ENCODE measurements at places on chromosomes 7 and 10.
A peak's percentile ranks its signal among the peaks of the same experiment; 100 is the strongest.

DNA sequence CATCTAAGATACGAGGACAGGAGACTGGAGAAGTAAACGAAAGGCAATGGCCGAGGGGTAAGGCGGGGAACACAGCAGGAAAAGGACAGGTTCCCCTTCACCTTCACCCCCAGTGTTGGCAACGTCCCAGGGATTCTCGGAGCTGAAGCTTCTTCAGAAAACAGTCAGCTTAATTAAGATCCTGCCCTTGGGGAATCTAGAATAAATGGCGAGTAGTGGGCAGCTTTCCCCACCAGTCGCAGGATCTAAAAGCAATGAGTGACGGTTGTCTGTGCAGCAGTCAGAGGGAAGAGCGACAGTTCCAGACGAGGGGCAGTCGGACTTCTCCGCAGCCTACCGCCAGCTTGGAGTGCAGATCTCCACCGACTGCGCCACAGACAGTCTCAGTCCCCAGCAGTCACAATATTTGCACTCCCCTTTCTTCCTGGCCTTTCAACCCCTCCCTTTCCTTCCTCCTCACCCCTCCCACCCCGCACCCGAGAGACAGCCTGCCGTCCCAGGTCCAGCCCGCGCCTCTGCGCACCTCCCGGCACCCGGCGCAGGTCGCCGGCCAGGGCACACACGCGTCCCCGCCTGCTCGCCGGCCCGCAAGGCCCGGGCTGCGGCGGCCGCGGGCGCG lies 10.9 kb upstream of the SP8 start:
- DNase-seq: peak; percentile 38

DNA sequence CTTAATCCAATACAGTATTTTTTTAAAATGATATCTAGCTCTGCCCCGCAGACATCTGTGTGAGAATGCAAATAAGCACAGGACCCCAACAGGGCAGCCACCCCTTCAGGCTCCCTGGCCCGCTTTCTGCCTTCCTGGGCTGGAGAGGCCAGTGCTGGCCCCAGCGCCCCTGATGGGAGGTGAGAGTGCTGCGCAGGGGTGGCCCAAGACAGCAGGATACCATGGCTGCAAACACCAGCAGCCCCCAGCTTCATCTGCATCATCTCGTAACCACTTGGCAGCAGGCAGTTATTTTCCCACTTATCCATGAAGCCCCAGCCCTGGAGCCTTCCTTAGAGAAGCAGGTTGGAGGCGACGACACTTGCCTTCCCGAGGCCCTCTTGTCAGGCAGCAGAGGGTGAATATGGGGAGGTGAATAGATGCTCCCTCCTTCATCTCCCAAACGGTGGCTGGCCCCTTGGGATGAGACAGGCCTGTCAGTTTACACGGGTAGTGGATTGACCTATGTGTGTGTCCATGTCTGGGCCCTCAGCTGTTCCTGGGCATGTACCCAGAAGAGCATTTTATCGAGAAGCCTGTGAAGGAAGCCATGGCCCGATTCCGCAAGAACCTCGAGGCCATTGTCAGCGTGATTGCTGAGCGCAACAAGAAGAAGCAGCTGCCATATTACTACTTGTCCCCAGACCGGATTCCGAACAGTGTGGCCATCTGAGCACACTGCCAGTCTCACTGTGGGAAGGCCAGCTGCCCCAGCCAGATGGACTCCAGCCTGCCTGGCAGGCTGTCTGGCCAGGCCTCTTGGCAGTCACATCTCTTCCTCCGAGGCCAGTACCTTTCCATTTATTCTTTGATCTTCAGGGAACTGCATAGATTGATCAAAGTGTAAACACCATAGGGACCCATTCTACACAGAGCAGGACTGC lies 71.2 kb downstream of the ALOX5 start:
- DNase-seq: no peak

DNA sequence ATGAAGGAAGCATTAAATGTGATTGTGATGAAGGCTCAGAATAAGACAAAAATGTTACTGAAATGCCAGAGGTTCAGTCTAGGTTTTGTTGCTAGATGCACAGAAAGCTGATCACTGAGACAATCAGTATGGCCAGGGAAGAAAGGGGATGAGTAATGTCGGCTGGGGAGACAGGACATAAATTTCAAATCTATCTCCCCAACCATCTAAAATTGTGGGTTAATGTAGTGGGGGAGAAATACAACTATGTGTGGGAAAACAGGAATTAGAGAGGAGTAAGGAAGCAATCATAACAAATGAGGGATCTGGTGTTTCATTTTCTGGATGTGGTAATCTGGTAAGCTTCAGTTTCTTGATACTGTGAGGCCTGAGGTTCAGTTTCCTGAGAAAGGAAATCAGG lies 1111.0 kb downstream of the XPNPEP1 start:
- DNase-seq: no peak

DNA sequence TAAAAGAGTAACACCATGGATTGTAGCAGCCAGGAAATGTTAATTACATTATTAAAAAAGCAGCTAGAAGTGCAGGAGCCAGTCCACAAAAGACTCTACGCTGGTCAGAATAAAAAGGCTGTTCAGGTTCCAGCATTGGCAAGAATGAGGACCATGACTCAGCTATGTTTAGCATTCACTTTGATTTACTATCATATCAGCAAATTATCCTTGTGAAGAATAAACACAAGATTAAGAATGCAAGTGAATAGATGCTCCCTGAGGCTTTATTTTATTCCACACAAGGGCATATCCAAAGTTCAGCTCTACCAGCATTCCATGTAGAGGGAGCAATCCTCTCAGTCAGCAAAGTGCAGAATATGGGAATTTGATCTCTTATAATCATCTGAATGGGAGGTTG lies 13.6 kb downstream of the DGKB start:
- DNase-seq: no peak

DNA sequence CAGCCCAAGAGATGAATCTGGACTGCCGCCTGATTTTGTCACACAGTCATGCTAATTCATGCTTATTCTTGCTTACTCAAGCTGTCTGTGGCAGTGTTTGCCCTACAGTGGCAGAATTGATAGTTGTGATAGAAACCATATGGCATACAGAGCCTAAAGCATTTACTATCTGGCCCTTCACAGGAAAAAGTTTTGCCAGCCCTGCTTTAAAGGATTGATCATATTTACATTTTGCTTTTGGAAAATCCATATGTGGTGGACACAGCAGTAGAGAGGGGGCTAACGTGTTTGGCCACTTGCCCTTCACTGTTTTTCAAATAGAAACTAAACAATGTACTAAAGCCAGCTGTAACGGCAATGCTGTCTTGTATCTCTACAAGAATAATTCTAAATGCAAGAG lies 974.0 kb upstream of the GHITM start:
- DNase-seq: no peak

GRCh38 chr7:100854146-100854895 lies 1.8 kb downstream of the SLC12A9 start:
- no peak for DNase-seq

GRCh38 chr7:100400656-100401055 lies 27.4 kb downstream of the PILRA start:
- no peak for DNase-seq

- no peak for DNase-seq
Observed at GRCh38 chr10:71390461-71390835, 6.3 kb upstream of the CDH23 start.

DNA sequence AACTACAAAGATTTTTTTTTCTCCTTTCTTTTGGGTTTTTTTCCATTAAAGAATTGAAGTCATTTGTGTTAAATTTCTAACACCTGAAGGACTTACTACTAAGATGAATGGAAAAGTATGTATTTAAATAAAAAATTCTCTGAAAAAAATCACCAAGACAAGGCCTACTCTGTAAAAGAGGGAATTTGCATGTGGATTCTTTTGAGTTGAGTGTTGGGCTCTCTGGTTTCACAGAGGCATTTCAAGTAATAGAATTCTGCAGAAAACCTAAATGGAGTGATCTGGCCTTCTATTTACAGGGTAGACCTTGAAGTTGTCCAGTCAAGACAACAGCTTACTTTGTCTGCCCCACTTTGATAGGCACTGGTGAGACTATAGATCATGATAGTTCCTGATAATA lies 4.1 kb downstream of the LRRC17 start:
- DNase-seq: no peak

DNA sequence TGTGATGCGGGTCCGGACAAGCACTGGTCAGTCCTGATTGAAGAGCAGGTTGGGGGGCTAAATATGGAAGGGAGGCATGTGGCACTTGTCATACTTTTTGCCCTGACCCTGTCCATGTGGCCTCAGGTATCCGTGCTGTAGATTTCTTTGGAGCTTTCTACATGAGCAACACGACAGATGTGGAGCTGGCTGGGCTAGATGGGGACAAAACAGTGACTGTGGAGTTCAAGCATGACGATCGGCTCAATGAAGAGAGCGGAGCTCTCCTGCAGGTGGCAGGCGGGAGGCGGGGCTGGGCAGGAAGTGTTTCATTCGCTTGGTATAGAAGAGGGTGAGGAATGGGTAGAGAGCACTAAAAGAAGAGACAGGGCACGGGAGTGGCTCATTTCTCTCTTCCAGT lies 13.0 kb upstream of the CHCHD1 start:
- peak; percentile 44 for DNase-seq

GRCh38 chr7:30726296-30727006 lies 25.5 kb upstream of the INMT start:
- peak; percentile 41 for DNase-seq

DNA sequence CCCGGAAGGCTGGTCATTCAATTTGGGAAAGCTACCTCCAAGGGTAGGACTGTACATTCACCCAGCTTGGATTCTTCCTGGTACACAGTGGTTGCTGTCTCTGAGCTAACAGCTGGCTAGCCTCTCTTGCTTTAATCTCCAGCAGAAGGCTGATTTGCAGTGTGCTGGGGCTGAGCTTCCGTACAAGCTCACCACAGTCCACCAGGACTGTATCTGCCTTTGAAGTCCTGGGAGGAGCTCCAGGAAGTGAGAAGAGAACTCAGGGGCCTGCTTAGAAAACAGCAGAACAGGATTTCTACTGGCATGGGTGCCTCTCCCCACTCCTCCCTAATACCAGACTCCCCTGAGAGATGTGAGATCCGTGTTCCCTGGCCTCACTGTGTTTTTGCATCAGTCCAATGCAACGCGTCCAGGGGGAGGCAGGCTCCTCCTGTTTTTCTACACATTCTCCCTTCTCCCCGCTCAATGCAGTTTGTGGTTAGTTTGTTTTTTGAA lies 6.6 kb downstream of the AFAP1L2 start:
- DNase-seq: no peak

DNA sequence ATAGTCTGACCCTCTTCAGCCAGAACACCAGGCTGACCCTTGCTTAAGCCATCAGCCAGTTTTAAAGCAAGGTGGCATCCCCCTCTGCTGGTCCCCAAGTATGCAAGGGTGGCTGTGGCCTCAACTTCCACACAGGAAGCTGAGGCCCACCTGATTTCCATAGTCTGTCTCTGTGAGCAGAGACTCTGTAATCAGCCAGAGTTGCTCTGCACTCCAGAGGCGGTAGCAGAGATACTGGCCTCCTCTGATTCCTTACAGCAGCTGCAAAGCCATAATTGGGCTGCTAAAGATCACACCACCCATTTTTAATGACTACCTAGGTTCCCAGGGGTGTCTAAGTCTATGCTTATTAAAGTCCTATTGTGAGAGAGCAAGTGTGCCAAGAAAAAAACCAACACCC lies 1.8 kb downstream of the PDAP1 start:
- no peak for DNase-seq

GRCh38 chr10:110456523-110457091 lies 41.1 kb upstream of the DUSP5 start:
- DNase-seq: no peak

DNA sequence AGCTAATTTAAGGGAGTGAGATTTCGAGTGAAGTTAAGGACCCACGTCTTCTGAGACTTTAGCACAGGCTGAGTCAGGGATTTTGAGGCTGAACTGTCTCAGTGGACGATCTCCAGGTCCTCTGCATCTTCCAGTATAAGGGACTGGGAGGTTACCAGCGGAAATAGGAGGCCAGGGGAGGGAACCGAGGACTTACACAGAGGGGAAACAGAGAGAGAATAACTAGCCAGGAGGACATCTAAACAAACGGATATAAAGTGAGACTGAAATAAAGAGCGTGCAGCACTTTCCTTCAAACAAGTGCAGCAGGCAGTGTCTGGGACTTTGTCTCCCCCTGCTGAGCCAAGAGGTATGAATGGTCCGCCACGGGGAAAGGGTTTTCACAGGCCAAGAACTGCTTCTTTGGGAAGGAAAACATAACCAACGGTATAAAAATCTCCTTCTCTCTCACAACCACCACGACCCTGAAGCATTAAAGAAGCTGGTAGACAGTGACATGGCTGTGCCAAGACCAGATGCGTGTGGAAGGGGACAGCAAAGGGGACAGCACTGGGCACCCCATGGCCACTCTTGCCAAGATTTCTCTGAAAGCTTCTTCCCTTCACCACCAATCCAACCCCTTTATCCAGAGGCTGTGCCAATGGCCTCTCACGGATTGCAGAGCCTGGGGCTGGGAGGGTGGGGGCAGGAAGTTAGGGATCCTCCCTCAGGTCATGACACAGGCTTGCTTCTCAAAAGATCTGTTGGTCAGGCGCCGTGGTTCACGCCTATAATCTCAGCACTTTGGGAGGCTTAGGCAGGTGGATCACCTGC lies 72.0 kb downstream of the SLC37A3 start:
- peak; percentile 30 for DNase-seq

DNA sequence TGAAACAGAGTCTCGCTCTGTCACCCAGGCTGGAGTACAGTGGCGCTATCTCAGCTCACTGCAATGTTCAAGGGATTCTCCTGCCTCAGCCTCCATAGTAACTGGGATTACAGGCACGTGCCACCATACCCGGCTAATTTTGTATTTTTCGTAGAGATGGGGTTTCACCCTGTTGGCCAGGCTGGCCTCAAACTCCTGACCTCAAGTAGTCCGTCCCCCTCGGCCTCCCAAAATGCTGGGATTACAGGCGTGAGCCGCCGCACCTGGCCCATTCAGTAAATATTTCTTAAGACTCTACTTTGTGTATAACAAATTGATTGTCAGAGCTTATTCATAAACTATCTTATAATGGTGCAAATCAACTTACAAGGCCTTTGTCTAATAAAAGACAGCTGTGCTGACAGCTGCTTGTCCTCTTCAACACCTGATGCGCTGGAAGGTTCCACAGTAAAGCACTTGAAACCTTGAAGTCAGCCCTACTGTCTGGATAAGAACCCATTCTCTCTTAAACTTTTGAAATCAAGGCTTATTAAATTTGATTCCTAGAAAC lies 14.7 kb downstream of the ECHDC3 start:
- DNase-seq: no peak

GRCh38 chr10:76769161-76769560 lies 868.4 kb downstream of the KCNMA1 start:
- no peak for DNase-seq
